ENCODE measurements at places on chromosomes 13 and 19. TPM values are rescaled to one million over a fixed set of nuclear protein-coding genes. Genes with fewer than 3 reads are reported as not detected.

GRCh38 chr13:44096901-44097300, 217.2 kb downstream of the LACC1 start:
- DNase-seq: no peak

Gene MBD3L2
- not detected for total RNA-seq

GRCh38 chr13:25864116-25864515, 187.7 kb downstream of the SHISA2 start:
- no peak for DNase-seq

- no peak for DNase-seq
These were observed 21.6 kb downstream of the MYCBP2 start for GRCh38 chr13:77305266-77305665.

DNA sequence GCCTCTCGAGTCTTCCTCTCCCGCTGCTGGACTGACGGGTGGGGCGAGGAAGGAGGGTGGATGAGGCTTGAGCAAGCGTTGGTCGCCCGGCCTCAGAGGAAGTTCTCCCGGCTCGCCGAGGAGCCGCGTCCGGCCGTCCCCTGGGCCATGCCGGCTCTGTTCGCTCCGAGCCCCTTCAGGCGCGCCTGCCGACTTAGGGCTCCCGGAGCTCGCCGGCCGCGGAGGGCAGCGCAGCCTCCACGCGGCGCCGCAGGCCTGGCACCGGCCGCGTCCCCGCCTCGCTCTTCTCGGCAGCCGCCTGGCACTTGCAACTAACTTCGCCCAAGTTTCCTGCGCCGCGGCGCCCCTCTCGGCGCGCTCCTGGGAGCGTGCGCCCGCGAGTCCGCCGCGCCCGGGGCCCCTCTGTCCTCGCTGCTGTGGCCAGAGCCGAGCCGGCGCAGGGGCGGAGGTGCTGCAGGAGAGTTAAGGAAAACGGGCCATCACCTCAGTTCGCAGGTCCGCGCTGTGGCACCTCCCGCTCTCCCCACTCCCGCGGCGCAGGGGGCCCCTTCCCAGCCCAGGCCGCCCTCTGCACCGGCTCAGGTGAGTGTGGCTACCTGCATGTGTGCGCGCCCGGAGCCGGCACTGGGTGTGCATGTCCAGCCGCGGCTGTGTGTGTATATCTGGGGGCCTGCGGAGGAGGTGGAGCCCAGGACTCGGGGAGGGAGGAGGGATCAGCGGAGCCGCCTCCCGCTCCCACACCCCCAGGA, 641 bp upstream of the SOX21 start:
- no peak for DNase-seq

GRCh38 chr19:4075373-4075772, 8.7 kb upstream of the ZBTB7A start:
- DNase-seq: no peak
